ENCODE measurements at places on chromosomes 3 and 15.

GRCh38 chr15:74173380-74174218, at the start of gene ISLR:
Gene ISLR, plus strand, starts transcription at chr15:74173710. Its CDS starts 1,149 bp downstream, at chr15:74174859.
- no peak for DNase-seq

- DNase-seq, result no peak
Observed at GRCh38 chr3:56314842-56315241, 153.4 kb downstream of the ERC2 start.

DNA sequence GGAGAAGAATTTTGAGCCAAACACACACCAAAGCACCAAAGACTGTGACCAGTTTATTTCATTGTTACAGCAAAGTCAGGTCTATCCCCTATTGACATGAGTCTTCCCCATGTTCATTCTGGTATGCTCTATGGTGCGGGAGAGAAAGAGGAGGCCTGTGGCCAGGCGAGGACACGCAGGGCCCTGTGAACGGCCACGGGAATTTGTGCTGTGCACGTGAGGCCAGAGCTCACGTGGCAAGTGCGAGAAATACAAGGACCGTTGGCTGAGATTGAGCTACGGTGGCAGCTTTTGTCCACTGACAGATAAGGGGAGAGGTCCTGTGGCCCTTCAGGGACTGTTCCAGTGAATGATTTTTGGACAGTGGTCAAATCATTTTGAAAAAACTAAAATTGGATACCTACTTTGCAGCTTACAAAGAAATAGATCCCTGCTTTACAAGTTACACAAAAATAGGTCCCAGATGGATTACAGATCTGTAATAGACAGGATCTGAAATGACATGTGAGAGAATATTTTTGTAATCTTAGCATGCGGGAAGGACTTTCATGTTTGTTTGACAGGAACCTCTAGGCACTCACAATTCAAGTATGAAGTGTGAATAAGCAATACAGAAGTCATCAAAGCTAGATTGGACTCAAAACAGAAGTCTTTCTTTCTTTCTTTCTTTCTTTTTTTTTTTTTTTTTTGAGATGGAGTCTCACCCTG, 9.2 kb downstream of the ZSCAN2 start:
- no peak for DNase-seq

DNA sequence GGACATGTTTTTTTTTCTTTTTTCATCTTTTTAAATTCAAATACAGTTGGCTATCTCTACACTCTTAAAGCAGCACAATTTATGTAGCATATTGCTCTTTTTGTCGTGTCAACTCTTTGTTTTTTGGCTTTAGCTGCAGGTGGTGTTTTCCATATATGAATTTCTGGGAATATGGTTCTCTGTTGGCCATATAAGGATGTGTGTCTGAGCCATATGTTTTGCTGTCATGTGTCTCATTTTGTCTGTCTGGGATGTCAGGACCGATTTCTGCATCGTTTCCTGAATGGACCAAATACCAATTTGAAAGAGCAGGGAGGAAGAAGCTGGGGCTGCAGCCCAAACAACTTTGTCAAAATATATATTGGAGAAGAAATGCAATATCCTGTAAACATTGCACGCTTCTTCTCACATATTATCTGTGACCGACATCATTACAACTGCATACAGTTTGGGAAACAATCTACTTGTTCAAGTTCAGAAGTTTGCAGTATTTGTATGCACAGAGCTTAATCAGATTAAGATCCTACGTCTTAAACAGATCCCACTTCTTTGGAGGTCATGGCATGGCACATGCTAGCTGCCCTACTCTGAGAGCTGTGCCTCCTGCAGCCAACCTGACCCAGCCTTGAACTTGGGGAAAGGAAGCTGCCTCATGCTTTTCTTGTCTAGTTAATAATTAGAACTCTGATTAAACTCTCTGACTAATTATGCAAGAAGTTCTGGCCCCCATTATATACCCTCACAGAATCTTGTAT, 4.0 kb upstream of the SATB1 start:
- no peak for DNase-seq

GRCh38 chr15:74511583-74511982, 29.4 kb upstream of the ARID3B start:
- no peak for DNase-seq

GRCh38 chr3:136184703-136185102, 11.4 kb downstream of the MSL2 start:
- DNase-seq, result no peak

GRCh38 chr3:143634427-143634826, 213.8 kb downstream of the SLC9A9 start:
- no peak for DNase-seq

GRCh38 chr3:184582646-184583577, 21.3 kb downstream of the EPHB3 start:
- no peak for DNase-seq

GRCh38 chr3:19107719-19108118, 40.6 kb upstream of the KCNH8 start:
- no peak for DNase-seq
